ENCODE measurements at places on chromosomes 11 and 22.

- no peak for DNase-seq
These were observed at the start of gene HEPN1 for GRCh38 chr11:124918950-124919349. Gene HEPN1, plus strand, starts transcription at chr11:124919250.

- DNase-seq = no peak
These were observed 146.5 kb downstream of the CACNA1I start for GRCh38 chr22:39717099-39717498.

DNA sequence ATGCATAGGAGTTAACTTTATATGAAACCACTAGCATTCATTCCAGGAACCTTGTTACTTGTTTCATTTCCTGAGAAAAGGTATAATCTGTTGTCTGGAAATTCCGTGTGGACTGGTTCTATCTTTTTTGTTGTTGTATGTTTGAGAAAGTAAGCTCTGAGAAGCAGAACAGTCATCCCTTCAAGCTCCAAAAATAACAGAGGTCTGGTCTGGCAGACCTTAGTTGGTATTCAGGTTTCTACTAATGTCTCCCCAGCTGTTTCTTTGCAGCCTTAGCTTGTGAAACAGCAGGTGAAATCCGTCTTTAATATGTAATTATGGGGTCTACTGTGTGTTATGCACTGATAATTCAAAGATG lies 2.4 kb downstream of the RNF121 start:
- no peak for DNase-seq

DNA sequence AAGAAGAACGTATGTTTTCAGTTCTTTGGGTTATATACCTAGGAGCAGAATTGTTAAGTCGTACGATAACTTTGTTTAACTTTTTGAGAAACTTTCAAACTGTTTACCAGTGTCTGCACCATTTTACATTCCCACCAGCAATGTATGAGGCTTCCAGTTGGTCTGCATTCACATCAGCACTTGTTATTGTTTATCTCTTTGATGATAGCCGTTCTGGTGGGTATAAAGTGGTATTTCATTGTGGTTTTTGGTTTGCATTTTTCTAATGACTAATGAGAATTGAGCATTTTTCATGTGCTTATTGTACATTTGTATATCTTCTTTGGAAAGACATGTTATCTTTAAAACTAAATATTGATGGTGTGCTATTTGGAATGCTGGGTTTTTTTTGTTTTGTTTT lies 59.8 kb downstream of the KDM2A start:
- no peak for DNase-seq

DNA sequence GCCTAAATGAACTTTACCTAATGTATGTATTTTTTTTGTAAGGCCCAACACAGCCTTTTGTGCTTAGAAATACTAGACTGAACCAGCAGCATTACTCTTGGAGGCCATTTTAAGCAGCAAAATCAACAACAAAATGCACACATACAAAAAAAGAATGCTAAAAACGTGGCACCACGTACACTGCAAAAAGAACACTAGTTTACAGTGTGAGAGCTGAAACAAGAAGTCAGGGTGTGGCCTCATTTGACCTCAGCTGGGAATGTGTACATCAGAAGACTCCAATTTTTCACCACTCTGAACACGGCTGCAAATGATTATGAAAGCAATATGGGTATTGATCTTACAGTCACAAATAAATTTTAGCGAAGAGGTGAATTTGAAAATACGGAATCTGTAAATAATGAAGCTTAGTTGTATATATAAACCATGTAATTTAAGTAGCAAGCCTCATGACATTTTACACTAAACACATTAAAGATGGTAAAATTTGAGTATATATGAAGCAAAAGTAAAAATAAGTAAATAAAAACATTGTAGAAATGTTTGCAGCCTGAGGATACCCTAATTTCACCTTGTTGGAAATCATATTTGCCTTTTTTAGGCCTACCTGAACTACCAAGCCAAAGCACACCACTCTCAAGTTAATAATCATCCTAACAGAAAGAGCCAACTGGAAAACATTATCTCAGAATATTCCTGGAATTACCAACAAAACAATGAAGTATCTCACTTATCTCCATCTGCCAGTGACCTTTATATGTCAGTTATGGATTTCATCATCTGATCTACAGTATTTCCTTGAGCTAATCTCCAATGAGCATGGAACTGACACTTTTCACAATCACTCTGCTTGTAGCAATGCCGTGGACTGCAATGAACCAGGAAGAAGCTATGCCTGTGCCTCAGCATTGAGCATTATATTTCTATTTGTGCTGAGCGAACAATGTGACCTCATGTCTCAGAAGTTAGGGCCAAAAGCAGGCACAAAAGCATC lies 319.5 kb upstream of the FAT3 start:
- DNase-seq = no peak

DNA sequence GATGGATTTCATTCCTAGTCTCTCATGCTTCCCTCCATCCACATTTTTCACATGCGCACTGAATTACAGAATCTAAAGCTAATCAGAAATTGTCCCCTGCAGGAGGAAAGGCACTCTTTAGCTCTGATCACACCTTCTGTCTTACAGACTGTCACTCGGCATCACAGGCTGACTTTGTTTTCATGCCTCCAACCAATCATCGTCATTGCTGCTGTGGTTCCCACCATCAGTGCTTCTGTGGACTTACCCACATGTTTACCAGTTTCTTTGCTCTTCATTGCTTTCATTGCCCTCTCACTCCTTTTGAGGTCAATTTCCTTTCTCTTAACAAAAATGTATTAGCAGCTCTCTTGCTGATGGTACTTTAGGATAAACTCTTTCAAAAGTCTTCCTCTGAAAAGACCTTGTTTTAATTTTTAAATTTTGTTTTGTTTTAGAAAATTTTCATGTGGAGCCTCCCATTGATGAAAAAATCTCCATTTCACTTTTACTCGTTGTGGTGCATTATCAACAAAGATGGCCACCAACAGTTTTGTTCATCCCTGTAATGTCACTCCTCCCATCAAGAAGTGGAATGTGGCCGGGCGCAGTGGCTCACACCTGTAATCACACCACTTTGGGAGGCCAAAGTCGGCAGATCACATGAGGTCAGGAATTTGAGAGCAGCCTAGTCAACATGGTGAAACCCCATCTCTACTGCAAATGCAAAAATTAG lies 20.2 kb upstream of the TREH start:
- DNase-seq = no peak

- DNase-seq = no peak
These were observed 48.8 kb downstream of the CWF19L2 start for GRCh38 chr11:107408762-107409211.

- DNase-seq = no peak
These were observed 462.8 kb downstream of the INSC start for GRCh38 chr11:15577519-15577918.

DNA sequence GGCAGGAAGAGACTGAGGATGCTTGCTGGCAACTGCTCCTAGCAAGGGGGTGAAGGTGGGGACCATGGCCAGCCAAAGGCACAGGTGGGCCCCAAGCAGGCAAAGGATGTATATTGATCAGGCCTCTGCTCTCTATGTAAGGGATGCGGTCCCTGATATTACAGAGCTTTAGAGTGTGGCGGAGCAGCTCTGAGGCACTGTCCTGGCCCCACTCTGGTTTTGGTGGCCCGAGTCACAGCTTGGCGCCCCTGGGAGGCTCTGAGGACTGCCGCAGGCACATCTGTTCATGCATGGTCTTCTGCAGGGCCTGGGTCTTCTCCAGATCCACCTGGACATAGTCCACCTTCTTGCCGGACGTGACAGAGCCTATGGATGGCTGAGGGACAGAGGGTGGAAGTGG lies 45.5 kb downstream of the GAB4 start:
- no peak for DNase-seq

- DNase-seq = no peak
These were observed 4.5 kb upstream of the TP53I11 start for GRCh38 chr11:44955015-44955738.

- no peak for DNase-seq
These were observed 61.8 kb upstream of the CRYBB3 start for GRCh38 chr22:25137577-25138525.

- DNase-seq = no peak
These were observed 68.7 kb upstream of the SYN3 start for GRCh38 chr22:33126881-33127280.

GRCh38 chr11:2209370-2209801 lies 37.8 kb upstream of the TH start:
- DNase-seq = no peak

DNA sequence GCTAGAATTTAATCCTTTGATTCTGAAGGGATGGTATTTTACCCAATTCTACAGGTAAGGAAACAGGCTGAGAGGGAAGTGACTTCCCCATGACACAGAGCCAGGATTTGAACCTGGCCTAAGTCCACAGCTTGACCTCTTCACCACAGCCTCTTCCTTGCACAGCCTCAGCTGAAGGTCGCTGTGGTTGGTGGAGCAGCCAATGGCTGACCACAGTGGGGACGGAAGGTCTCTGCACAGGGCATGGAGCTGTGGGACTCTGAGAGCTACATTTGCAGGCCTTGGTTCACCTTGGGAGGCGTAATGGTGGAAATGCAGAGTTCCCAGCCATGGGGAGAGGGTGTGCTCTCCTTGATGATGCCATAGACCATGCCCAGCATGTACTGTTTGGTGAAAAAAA lies 295.0 kb downstream of the DDX10 start:
- DNase-seq = no peak

DNA sequence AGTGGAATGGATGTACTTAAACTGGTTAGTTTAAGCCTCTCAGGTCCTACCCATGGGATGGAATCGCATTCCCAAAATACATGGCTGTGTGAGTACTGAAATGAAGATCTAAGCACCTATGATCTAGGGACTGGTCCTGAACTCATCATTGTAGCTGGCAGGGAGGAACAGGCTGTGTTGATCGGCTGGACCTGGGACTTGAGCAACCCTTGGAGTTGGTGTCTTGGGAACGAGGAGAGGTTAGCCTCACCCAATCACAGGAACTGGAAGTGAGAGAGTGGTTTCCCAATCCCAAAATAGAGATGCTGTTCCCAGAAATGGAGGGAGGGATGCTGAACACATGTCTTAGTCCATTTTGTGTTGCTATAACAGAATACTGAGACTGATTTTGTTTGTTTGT lies 16.4 kb upstream of the ASCC2 start:
- no peak for DNase-seq

DNA sequence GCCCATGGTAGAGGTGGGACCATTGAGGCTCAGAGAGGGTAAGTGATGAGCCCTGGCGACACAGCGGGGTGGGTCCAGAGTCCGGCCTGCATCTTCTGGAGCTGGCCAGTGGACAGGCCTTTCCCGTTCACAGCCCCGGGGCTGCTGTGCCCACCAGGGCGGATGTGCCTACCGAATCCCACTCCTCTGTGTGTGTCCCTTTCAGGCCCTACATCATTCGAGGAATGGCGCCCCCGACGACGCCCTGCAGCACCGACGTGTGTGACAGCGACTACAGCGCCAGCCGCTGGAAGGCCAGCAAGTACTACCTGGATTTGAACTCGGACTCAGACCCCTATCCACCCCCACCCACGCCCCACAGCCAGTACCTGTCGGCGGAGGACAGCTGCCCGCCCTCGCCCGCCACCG lies 11.9 kb upstream of the PPP6R3 start:
- no peak for DNase-seq

GRCh38 chr11:128563308-128563707 lies 24.1 kb downstream of the ETS1 start:
- DNase-seq = no peak

DNA sequence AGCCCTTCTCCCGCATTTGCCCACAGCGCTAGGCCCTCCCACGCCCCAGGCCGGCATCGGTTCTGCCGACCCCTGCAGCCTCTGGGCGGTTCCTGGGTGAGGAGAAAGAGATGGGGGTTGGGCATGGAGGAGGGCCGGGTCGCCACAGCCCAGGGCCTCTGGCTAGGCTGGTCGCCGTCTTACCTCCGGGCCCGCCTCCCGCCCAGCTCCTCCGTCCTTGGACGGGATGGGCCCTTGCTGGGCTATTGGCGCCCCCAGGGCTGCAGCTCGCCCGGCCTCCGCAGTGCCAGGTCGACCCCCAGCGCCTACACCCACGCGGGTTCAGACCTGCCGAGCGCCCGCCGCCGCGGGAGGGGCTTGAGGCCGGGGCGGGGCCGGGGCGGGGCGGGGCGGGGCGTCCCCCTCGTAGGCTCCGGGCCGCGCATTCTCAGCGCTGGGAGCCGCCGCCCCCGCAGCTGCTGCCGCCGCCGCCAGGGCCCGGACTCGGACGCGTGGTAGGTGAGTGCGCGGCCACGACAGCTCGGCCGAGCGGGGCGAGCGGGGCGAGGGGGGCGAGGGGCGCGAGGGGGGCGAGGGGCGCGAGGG lies at the start of gene CD151:
CD151 (plus strand) TSS at position 424 of the 585 bp plus-strand sequence. CDS start 3,118 bp downstream, outside the sequence.
- DNase-seq = no peak

DNA sequence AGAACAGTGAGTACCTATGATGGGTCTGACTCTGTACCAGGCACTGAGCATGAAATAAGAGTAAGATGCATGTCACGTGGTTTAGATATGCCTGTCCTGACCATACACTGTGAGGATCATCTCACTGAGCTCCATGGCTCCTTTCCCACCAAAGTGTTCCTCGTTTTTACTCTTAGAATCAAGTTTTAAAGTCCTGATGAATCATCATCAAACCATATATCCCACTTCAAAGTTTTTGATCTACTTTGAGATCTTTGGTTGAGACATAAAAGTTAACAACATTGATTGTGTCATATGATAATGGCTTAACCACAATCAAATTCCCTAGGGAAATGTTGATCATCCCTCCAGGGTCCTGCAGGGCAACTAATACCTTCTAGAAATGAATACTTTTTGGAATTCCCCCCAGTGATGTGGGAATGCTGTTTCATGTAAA lies 12.8 kb downstream of the ETS1 start:
- no peak for DNase-seq

- no peak for DNase-seq
These were observed 17.5 kb upstream of the CABP7 start for GRCh38 chr22:29702000-29702930.

DNA sequence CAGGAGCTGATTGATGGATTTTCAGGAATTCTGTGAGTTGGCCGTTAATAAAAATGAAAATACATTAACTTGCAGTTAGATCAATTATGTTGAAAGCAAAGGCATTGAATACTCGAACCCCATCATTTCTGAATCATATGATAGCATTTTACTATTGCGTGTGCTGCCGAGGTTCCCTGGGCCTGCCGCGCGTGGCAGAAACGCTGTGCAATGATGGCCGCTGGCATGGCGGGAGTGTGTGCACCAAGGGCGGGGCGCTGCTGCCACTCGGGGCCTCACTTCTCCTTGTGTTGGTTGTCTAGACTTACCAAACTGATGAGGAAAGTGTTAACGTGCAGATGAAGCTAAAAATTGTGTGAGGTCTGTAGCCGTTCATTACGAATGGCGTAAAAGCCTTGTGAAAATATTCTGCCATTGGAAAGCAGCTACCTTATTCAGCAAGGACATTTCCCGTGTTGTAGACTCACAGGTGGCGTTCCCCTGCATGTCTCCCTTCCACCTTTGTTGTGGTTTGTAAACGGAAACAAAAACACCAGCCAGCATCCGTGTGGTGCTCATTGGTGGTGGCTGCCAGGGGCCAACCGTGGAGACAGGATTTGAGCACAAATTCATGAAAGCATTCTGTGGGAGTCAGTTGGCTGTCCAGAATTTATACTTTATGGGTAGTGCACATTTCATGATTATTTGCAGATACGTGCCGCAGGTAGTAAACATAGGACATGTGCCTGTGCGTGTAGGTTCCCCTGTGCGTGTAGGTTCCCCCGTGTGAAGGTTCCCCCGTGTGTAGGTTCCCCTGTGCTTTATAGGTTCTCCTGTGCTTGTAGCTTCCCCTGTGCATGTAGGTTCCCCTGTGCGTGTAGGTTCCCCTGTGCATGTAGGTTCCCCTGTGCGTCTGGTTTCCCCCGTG lies 5.9 kb upstream of the GRAMD4 start:
- no peak for DNase-seq

- DNase-seq = no peak
These were observed 67.2 kb upstream of the CD82 start for GRCh38 chr11:44498089-44498871.

GRCh38 chr11:66437979-66438503 lies 607 bp downstream of the MRPL11 start:
- DNase-seq = no peak

- DNase-seq = no peak
These were observed 53.1 kb upstream of the GRK2 start for GRCh38 chr11:67213178-67213621.

Data from esophagus squamous epithelium (tissue), 5 donors.